ENCODE measurements at places on chromosomes 13 and 19. TPM values are rescaled to one million over a fixed set of nuclear protein-coding genes. Genes with fewer than 3 reads are reported as not detected.
A peak's percentile ranks its signal among the peaks of the same experiment; 100 is the strongest.

DNA sequence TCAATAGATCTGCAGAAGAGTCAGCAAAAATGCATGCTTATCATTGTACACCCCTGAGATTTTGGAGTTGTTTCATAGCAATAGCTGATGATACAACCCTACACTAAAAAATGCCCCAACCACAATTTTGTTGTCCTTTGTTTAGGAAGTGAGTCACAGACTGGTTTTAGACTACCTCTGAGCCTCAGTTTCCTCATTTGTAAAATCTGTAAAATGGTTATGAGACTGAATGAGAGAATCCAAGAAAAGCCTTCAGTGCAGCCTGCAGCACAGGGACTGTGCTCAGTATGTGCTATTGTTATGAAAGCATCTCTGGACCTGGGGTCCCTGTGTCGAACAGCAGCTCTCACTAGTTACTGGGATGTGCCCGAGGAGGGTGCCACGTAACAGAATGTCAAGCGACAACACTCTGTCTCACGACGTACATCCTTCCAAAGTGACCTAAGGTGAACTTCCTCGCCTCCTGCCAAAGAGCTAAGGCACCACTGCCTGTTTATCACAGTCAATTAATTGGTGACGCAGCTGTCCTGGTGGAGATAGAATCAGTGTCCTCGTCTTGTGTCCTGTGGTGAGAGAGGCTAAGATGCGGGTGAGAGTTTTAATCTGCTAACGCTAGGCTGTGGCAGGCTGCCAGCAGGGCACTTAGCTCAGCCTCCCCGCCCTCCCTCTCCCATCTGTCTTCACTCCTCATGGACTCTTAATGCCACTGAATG, 18.1 kb downstream of the DHRS12 start:
- peak; percentile 38 for DNase-seq

GRCh38 chr13:51628059-51628852, 44.0 kb downstream of the WDFY2 start:
- DNase-seq: no peak

- no peak for DNase-seq
Observed at GRCh38 chr13:99062593-99062992, 84.7 kb upstream of the DOCK9 start.

DNA sequence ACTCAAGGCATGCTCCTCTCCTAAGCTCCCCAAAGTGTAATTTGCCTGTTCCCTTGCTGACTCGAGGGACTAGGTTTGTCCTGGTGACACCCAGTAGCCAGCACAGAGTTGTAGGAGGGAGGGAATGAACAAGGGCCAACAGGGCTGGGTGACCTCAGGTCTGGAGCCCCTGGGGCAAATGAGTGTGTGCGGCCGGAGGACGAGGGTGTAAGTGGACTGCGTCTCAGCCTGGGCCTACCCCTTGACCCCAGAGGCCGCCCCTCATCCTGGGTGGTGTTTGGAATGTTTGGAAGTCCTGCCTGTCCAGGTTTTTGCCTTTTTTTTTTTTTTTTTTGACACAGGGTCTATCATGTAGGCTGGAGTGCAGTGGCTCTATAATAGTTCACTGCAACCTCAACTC, 1.3 kb upstream of the ZNF653 start:
- no peak for DNase-seq

- no peak for DNase-seq
Observed at GRCh38 chr19:23403052-23403451, 7.8 kb upstream of the ZNF91 start.

DNA sequence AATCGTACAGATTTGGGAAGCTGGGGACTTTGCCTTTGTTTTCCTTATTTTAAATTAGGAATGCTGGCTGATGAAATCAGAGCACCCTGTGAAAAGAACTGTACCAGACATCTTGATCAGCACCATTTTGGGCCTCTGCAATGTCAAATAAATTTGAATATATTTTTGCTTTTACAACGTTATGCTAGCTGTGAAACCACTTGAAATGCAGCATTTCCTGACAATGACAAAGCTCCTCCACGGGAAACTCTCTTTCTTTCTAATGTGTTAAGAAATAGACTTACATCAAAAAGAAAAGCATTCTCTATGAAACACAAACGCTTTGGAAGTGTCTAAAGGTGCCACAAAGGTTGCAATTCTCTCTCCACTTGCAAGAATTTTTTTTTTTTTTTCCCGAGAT, 47.1 kb upstream of the MAP3K10 start:
- DNase-seq: no peak

GRCh38 chr19:33804021-33804799, 7.5 kb downstream of the KCTD15 start:
- DNase-seq: no peak

- no peak for DNase-seq
Observed at GRCh38 chr19:28012361-28012760, 1200.6 kb downstream of the UQCRFS1 start.

DNA sequence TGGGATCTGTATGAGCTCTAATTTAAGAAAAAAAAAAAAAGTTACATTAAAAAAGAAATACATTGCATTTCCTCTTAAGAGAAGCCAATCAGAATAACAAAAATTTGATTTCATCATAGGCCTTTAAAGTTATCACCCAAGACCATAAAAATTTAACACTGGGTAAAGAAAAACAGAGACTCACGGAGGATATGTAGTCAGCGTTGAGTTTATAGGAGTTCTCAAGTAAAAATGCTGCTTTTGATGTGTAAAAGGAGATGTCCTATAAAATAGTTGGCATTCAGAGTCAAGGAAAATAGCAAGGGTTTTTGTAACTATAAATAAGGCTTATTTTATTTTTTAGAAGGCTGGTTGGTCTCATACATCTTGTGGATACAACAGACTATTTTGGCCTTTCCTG, 191.1 kb downstream of the EFNB2 start:
- no peak for DNase-seq

GRCh38 chr19:37506387-37507166, at the start of gene ZNF793:
Gene ZNF793, plus strand, starts transcription at chr19:37506939. Its CDS starts 16,501 bp downstream, at chr19:37523440.
- peak; percentile 16 for DNase-seq

- DNase-seq: no peak
Observed at GRCh38 chr13:58191754-58192153, 560.2 kb downstream of the PCDH17 start.

DNA sequence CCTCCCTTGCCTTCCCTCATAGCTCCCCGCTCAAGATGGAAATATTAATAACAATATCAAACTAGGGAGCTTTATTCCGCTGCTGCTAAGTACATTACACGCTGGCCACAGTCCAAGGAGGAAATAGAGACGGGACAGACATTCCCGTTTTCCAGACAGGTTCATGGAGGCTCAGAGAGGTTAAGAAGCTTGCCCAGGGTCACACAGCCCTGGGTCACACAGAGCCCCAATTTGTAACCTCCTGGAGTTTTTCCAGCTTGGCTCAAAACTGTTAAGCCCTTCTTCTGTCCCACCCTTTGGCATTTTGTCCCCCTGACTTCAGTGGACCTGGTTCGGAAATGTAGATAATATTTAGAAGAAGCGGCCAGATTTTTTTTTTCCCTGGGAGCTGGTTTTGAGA, 2.0 kb downstream of the BICRA start:
- no peak for DNase-seq

DNA sequence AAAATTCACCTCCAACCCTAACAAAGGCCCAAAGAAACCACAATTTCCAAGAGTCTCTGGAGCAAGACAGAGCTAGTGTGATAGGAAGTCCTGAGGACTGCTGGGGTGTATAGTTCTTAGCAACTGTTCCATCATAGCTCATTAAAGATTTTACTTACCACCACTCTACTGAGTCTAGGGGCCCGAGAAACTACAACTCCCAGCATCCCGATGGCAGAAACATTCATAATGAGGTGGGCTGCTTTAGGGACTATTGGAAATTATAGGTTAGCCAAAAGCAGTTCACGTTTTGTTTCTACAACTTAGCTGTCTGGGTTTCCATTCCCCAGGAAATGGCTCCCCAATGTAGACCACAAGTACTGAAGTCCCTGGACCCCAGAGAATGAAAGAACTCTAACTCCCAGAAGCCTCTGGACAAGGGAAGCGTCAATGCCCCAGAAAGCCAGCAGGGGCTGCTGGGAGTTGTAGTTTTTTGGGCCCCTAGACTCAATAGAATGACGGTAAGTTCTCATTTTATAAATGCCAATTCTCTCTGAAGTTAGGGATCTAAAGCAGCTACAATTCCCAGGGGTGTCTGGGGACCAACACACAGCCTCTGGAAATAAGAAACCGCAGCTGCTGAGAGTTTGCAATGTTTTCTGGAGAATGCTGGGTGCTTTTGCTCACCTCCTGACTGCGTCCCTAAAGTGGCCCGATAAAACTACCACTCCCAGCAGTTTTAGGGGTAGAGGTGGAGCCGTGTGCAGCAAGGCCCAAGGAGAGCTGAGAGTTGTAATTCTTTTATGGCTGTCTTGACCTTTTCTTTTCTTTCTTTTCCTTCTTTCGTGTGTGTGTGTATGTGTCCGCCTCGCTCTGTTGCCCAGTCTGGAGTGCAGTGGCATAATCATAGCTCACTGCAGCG, 11.1 kb downstream of the FTL start:
- no peak for DNase-seq

DNA sequence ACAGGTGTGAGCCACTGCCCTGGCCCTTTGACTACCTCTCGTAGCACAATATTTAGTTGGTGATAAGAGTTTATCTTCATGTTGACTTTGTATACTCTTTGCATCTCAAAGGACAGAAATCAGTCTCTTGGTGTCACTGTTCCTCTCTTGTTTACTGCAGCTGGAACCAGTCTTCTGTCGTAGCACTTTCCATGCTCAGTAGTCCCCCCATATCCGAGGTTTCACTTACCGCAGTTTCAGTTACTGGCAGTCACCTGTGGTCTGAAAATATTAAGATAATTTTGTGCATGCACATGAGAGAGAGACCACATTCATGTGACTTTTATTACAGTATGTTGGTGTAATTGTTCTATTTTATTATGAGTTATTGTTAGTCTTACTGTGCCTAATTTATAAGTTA, 49.1 kb downstream of the WASF3 start:
- no peak for DNase-seq

DNA sequence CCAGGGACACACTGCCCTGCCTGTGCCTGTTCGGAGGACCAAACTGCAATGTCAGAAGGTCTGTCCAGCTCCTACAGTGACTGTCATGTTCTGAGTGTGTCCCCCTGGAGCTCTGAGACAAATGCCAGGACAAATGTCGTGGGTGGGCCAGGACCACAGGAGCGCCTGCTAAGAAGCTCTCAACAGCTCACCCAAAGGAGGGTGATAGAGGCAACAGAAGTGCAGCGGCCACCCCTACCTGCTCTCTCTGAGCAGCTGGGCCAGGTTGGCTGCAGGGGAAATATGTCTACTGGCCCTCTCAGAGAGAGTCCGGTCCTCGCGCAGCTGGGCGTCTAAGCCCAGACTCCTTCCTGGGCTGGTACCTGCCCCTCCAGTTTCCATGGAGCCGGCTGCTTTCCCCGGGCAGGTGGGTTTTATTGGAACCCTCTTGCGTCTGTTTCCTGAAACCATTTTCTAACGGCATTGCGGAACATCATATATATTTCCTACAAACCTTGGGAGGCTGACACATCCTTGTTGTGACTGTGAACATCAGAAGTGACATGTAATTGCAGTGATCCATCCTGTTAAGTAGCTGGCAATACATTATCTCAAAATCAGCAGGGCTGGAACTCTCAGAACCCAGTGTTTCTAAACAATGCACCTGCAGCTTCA, 78.1 kb downstream of the CHST8 start:
- DNase-seq: no peak

OR4F17 gene
- polyA plus RNA-seq: not detected

TNNI3 gene
- polyA plus RNA-seq: not detected

UQCR11 gene
- polyA plus RNA-seq: 213 TPM

MYO1F gene
- polyA plus RNA-seq: 0.33 TPM

DZIP1 gene
- polyA plus RNA-seq: 11.4 TPM

SERPINE3 gene
- not detected for polyA plus RNA-seq

OR10H1 gene
- polyA plus RNA-seq: not detected

ADGRE2 gene
- 0.15 TPM for polyA plus RNA-seq

CEBPA gene
- 0.28 TPM for polyA plus RNA-seq
